ENCODE measurements at places on chromosomes 6 and 20. TPM values are rescaled to one million over a fixed set of nuclear protein-coding genes. Genes with fewer than 3 reads are reported as not detected.

The TSHZ2 gene
- total RNA-seq = under 0.01 TPM

The SLC24A3 gene
- 0.44 TPM for total RNA-seq

The SLC26A8 gene
- not detected for total RNA-seq

The GNAS-AS1 gene
- total RNA-seq = 1.0 TPM

The BCKDHB gene
- total RNA-seq = 12.6 TPM

The CRIP3 gene
- not detected for total RNA-seq

The SLC16A10 gene
- total RNA-seq = 0.43 TPM

The ANGPT4 gene
- not detected for total RNA-seq
